ENCODE measurements at places on chromosomes 1 and 21.

DNA sequence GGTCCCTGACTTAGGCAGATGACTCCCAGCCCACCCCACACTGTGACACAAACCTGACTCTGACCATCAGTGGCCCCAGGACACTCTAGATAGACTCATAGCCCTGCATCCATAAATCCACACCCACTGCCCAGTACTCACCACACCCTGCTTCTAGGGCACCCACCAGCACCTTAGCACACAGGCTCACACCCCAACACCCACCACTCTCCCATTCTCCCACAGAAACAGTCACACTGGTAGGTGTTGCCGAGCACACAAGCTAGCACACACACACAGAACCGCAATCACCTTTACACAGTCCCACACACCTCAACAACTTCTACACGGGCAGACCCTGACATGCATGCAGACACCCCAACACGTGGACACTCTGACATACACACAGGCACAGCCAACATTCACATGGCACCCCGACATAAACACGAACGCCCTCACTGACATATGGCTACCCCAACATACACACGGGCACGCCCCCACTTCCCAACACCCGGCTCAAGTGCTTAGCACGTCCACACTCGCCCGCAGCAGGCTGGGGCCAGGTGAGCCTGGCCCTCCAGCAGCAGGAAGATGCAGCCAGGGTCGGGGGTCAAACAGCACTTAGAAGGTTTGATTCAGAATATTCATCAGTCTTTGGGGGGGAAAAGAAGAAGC, 105.5 kb upstream of the TARDBP start:
- DNase-seq: no peak

GRCh38 chr1:181208083-181208482, 119.6 kb downstream of the IER5 start:
- no peak for DNase-seq

DNA sequence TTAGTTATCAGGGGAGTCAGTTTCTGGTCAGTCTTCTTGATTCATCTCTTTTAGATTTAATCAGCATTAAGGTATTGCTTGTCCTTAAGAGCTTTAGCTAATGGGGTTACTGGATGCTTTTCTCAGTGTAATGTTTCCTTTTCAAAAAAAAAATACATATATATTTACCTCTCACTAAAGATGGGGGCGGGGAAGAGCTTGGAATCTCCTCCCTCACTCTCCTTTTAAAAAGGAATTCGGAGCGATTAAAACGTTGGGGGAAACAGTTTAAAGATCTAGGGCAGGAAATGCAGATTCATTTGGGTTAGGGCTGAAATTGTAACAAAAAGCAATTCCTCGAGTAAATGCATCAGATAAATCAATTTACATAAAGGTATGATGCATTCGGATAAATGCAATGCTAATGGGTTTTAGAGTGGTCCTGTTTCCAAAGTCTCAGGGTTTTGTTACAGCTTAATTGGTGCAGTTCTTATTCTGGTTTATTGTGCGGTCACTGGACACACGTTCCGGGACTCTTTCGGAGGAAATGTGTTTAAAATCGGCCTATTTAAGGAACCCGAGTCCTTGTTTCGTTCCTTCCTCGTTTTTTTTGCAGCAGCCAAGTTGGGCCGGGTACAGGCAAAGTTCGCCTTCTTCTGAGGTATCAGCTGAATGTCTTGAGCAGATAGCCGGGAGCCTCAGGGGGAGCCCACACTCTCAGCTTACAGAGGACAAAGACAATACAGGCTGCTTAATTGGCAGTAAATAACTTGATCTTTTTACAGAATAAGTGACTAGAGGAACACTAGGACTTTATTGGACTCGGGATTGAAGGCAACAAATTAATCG, 1.6 kb downstream of the LMO4 start:
- DNase-seq: peak; percentile 9

- DNase-seq: no peak
These were observed 81.2 kb downstream of the TOMM20 start for GRCh38 chr1:235047331-235047871.

GRCh38 chr1:32501865-32502264, 37.0 kb downstream of the ZBTB8B start:
- peak; percentile 54 for DNase-seq

DNA sequence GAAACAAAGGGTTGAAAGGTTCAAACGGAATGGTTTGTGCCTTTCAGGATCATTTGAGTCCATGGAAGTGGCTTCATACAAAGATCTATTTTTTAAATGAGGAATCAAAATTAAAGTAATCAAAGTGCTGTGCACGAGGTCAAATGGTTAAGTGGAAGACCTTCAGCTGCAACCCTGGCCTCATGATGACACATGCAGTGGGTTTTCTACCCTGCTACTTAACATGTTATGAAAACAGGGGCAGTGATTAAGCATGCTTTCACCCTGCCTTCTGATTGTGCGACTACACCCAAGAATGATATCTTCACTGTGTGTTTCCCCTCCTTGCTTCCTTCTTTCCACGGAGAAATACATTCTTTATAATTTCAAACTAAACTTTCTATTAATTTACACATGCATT, 604.2 kb downstream of the LRRIQ3 start:
- DNase-seq: no peak

- DNase-seq: no peak
These were observed 345.6 kb upstream of the AJAP1 start for GRCh38 chr1:4308806-4309205.

GRCh38 chr1:20266141-20266540, 24.5 kb upstream of the VWA5B1 start:
- DNase-seq: no peak
